CD4-positive, alpha-beta T cell (primary cell): ENCODE measurements at places on chromosomes 11 and 22. TPM values are rescaled to one million over a fixed set of nuclear protein-coding genes. Genes with fewer than 3 reads are reported as not detected.

- H3K27ac ChIP-seq: no peak overlapping the region
- H3K4me1 ChIP-seq: no peaks in the 10 kb centered on the region
- no peaks in the 10 kb centered on the region for H3K36me3 ChIP-seq
- no peaks in the 10 kb centered on the region for H3K27me3 ChIP-seq
- H3K4me3 ChIP-seq: no peak overlapping the region
- DNase-seq: no peak
Measured at GRCh38 chr11:94708642-94709041, 59.5 kb upstream of the AMOTL1 start.

DNA sequence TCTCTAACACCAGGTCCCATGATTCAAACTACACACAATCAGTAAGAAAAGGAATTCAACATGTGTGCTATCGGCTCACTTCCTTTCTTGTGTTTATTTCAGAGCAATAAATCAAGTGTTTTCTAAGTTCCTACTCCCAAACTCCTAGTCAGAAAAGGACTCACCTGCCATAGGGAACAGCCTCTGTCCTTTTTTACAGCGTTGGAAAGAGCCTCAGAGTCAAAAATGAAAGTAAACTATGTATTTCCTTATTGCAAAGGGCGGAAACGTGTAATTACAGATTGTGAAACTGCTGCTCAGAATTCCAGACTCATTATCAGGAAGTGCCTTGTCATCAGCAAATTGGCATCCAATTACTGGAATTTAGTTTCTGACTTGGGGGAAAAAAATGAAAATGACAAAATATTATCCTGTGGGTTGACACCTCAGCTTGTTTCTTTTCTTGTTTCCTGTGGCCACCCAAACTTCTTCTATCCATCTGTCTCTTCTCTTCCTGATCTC lies at the start of gene CASP4:
Gene CASP4 (minus strand): TSS at position 220 of the 501 bp plus-strand sequence. CDS start 49 bp downstream, at position 171.
- H3K27ac ChIP-seq: peak within 1 kb of the TSS; percentile 79
- peaks cover 19% of the 10 kb centered on the region for H3K36me3 ChIP-seq
- H3K4me1 ChIP-seq: peaks cover 21% of the 10 kb centered on the region
- peak within 1 kb of the TSS; percentile 72 for H3K4me3 ChIP-seq

DNA sequence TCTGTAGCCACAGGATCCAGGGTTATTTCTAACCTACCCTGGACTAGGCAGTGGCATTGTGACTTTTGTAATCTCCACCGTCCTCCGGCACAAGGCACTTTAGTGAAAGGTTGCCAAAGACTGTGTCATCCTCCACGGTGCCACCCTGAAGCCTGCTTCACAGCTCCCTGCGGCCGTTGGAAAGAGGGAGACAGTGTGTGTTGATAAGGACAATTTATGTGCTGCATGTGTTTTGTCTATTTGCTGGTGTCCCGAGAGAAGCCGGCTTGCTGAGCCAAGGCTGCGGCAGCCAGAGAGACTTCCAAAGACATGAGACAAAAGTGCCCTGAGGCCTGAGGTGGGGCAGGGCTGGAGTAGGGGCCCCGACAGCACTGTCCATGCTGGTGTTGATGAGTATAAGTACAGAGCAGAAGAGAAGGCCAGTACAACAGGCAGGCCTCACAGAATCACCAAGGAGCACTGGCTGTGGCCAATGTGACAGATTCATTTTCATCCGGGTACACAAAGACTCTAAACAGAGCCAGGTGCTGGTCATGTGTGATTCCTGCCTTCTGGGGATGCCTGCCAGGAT lies 40.9 kb downstream of the GALNT18 start:
- H3K27me3 ChIP-seq: no peaks in the 10 kb centered on the region
- DNase-seq: no peak
- H3K4me1 ChIP-seq: no peaks in the 10 kb centered on the region
- no peak overlapping the region for H3K4me3 ChIP-seq

DNA sequence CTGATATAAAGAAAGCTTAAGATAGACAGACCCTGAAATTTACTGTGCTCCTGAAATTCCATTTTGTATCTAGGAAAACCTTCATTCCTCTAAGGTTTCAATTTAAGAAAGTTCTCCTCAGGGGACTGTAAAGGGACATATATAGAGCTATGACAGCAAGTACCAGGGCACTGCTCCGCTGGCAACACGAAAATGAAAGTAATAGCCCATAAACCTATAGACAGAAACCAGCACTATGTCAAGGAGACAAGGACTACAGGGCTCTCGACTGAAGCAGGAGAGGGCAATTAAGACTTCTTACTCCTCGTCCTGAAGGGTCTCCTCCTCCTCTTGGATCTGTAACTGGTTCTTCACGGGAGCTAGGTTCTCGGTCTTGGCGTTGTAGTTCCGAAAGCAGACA lies 6.9 kb downstream of the FEZ1 start:
- no peak overlapping the region for H3K4me3 ChIP-seq
- H3K4me1 ChIP-seq: peaks cover 3% of the 10 kb centered on the region
- DNase-seq: no peak
- H3K27me3 ChIP-seq: peaks cover 12% of the 10 kb centered on the region

DNA sequence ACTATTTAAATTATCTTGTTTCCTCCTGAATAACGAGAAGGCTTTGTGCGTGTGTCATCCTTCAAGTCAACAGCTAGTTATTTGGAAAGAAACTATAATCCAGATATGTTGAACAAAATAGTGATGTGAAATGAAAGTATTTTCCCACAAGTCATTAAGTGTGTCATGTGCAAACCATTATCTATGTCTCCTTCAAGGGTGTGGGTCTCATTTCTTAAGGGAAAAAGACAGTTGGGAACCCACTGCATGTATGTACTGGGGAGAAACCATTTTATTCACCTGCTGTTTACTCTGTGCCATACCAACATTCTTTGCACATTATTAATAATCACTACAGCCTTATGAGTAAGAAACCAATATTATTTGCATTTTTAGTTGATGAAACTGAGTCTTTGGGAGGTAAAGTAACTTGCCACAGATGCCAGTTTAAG lies 145.3 kb upstream of the CTSC start:
- no peak overlapping the region for H3K27ac ChIP-seq
- H3K4me3 ChIP-seq: no peak overlapping the region
- DNase-seq: no peak

GRCh38 chr11:117914398-117914761 lies 14.8 kb downstream of the TMPRSS13 start:
- H3K27me3 ChIP-seq: no peaks in the 10 kb centered on the region
- no peaks in the 10 kb centered on the region for H3K36me3 ChIP-seq
- no peak for DNase-seq
- no peak overlapping the region for H3K27ac ChIP-seq
- H3K4me3 ChIP-seq: no peak overlapping the region
- no peaks in the 10 kb centered on the region for H3K4me1 ChIP-seq

- H3K4me3 ChIP-seq: no peak overlapping the region
- no peaks in the 10 kb centered on the region for H3K4me1 ChIP-seq
- H3K27ac ChIP-seq: no peak overlapping the region
- no peak for DNase-seq
- no peaks in the 10 kb centered on the region for H3K36me3 ChIP-seq
Measured at GRCh38 chr22:36796552-36797175, 20.2 kb downstream of the PVALB start.

DNA sequence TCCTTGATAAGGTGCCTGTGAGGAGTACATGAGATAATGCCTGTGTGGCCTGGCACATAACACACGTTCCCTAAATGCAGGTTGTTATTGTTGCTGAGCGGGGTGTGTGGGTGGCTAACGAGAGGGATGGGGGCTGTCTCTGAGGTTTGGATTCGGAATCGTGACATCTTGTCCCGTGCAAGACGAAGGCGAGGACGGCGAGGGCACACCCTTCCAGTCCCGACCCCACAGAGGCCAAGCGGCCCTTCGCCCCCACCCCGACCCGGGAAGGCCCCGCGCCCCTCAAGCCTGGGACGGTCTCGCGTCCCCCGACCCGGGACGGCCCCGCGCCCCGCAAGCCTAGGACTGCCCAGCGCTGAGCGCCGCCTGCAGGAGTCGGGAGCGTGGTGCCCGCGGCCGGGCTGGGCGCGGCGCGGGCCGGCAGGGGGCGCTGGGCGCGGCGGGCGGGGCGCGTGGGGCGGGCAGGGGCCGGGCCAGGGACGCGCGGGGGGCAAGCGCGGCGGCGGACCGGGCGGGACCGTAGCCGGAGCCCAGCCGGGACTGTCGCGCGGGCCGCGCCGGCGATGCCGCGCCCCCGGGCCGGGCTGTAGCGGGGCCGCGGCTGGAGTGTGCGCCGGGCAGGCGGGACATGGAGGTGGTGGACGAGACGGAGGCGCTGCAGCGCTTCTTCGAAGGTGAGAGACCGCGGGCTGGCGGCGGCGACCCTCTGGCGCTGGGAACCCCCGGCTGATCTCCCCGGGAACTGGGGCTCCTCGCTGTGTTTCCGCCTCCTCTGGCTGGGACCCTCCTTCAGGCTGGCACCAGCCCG lies at the start of gene MYRF:
Gene MYRF (plus strand): TSS at position 520 of the 808 bp plus-strand sequence. CDS start 109 bp downstream, at position 629.
- peak; percentile 41 for DNase-seq
- H3K4me3 ChIP-seq: peak within 1 kb of the TSS; percentile 49
- H3K4me1 ChIP-seq: peaks cover 29% of the 10 kb centered on the region
- H3K36me3 ChIP-seq: no peaks in the 10 kb centered on the region
- peaks cover 24% of the 10 kb centered on the region for H3K27me3 ChIP-seq

- no peak overlapping the region for H3K27ac ChIP-seq
- no peak overlapping the region for H3K4me3 ChIP-seq
- no peaks in the 10 kb centered on the region for H3K36me3 ChIP-seq
- no peak for DNase-seq
- peaks cover 4% of the 10 kb centered on the region for H3K27me3 ChIP-seq
- H3K4me1 ChIP-seq: no peaks in the 10 kb centered on the region
Measured at GRCh38 chr11:114774599-114775361, 96.5 kb downstream of the NXPE2 start.

GRCh38 chr11:114987186-114987760 lies 308.9 kb downstream of the NXPE2 start:
- no peaks in the 10 kb centered on the region for H3K4me1 ChIP-seq
- H3K27me3 ChIP-seq: no peaks in the 10 kb centered on the region
- H3K4me3 ChIP-seq: no peak overlapping the region
- no peaks in the 10 kb centered on the region for H3K36me3 ChIP-seq
- no peak for DNase-seq

- no peak overlapping the region for H3K4me3 ChIP-seq
- no peaks in the 10 kb centered on the region for H3K4me1 ChIP-seq
- peaks cover 93% of the 10 kb centered on the region for H3K36me3 ChIP-seq
- no peaks in the 10 kb centered on the region for H3K27me3 ChIP-seq
- H3K27ac ChIP-seq: no peak overlapping the region
Measured at GRCh38 chr22:24088816-24089215, 77.7 kb downstream of the CABIN1 start.

Gene OR51B2
- total RNA-seq: not detected

Gene RHOD
- not detected for total RNA-seq

Gene SHISAL1
- total RNA-seq: not detected

Gene GANAB
- total RNA-seq: 182 TPM
